ENCODE measurements at places on chromosomes 4 and X.

DNA sequence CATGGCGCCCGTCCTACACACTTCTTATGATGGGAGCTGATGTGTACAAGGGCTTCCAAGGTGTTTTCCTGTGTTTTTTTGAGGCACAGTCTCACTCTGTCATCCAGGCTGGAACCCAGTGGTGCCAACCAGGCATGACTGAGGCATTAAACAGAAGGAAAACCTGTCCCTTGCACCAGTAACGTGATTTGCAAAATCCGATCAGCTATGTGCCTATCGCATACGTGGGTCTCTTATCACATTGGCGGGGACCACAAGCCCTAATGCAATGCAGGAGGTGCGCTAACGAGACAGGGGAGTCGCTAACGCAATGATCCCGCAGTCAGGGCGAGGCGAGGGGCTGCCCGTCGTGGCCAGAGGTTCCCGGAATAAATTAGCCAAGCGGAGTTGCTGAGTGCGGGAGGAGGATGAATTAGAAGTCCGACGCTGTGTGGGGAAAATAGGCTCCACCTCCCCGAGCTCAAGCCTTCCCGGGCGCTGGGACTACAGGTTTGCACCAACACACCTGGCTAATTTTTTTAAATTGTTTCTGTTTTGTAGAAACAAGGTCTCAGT lies 162.7 kb downstream of the SHOX start:
- DNase-seq = no peak

GRCh38 chr4:73922766-73923630 lies 53.8 kb downstream of the CXCL1 start:
- no peak for DNase-seq

- DNase-seq = no peak
Observed at GRCh38 chr4:24764345-24764744, 31.0 kb upstream of the SOD3 start.

- DNase-seq = no peak
Observed at GRCh38 chrX:39479856-39480255, 617.9 kb downstream of the BCOR start.

DNA sequence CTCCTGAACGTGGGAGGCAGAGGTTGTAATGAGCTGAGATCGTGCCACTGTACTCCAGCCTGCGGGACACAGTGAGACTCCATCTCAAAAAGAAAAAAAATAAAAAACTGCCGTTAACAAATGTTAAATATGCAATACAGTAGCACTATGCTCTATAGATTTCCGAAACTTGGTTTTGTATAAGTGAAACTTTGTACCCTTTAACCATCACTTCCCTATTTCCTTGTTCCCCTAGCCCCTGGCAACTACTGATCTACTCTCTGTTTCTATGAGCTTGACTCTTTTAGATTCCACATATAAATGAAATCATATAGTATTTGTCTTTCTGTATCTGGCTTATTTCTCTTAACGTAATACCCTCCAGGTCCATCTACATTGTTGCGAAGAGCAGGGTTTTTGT lies 74.1 kb downstream of the TAB3 start:
- no peak for DNase-seq

DNA sequence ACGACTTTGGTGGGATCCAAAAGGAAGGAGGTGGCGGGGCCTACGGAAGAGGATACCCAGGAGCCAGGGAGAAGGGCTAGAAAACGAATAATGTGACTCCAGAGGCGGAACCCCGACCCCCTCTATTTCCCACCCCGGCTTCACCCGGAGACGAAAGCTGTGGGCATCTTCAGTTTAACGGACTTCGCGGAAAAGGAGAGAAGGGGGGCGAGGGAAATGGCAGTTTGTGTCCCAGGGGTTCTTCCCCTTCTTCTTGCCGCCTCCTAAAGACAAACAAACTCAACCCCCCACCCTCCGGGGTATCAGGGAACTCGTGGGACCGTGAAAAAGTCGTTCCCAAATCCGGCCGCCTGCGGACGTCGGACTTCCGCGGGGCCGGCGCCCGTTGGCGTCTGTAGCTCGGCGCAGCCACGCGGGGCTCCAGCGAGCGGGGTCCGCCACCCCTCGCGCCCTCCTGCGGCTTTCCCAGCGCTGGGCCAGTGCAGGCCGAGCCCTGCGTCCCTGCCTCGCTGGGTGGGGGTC lies 3.6 kb upstream of the LEF1 start:
- DNase-seq = no peak

DNA sequence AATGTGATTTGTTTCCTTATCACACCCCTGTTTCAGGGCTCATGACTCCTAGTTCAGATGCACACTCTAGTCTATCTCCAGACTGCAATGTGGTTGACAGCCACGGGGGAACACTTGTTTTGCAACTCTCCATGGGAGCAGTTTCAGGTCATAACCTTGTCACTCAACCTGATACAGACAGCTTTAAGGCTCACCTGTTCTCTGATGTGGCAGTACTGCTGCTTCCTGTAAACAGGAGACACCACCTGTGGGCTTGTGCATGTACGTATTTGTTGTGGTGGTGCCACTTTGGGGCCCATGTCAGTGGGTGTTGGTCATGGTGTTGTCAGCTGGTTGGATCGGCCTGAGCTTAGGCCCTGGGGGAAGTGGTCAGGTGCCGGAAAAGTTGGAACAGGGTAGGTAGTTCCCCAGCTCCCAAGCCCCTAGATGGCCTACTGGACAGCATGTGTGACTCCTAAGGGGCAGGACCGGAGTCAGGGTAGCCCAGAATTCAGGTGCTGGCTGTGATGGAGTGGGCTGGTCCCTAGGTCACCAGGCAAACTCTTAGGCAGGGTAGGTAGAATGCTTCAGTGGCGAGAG lies 46.2 kb downstream of the FAM9B start:
- DNase-seq = no peak

DNA sequence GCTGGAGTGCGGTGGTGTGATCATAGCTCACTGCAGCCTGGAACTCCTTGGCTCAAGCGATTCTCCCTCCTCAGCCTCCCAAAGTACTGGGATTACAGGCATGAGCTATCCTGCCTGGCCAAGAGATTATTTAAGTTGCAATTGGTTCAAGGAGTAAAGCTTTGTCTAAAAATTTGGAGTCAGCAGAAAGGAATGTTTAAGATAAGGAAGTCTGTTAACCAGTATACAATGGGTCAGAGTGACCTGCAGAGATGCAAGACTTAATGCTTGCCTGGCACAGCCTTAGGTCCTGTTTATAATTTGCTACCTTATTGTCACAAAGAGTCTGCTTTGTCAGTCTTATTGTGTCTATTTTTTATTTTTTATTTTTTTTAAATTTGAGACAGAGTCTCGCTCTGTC lies 826.2 kb downstream of the NLGN4X start:
- DNase-seq = no peak

DNA sequence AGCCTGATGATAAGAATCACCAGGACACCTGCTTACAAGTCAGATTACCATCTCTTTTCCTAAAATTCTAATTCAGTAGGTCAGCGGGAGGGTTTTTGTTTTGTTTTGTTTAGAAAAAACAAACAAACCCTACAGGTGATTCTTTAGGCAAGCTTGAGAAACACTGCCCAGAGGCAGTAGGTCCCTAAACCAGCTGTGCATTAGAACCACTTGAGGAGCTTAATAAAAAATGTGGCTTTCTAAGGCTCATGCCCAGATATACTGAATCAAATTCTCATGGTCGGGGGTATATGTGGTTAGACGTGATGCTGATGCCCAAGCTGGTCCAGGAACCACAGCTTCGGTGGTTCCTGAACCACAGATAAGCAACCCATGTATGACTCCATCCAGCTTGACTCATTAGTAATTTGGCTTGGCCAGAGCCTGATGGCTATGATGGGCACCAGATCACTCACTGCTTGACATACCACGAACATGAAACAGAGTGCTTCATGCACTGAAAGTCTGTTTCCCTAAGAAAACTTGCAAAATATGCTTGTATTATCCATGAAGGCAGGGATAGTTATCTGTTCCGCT lies 338.1 kb upstream of the F9 start:
- no peak for DNase-seq

DNA sequence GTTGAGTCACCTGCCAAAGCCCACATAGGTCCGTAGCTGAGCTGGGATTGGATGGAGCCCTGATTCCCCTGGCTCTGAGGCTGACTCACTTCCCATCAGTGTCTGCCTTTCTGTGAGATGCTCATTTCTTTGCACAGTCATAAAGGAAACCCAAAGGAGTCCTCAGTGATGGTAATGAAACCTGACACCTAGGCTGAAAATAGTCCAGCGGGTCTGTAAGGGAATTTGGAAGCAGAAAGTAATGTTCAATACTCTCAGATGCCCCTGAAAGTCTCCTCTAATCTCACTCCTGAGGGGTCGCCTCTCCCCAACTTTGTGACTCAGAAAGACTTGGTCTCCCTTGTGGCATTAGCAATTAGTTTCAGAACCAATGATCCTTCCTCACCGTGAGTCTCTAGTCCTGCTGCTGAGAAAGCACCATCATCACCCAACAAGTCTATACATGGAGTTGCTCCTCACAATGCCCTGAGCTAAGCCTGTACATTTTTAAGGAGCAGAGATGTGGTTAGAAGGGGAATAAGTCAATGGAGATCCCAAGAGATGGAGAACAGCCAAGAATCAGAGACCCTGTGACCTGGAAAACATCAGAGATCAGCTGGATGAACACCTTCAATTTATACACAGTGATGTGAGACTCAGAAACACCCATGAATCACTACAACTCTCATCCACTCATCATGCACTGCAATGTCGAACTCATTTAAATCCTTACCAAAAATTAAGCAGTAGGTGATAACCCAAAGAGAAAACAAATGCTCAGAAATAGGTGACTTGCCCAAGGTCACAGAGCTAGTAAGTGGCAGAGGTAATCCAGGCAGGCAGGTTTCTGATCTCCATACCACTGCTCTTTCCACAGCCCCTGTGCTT lies 219.0 kb upstream of the CPEB2 start:
- no peak for DNase-seq

DNA sequence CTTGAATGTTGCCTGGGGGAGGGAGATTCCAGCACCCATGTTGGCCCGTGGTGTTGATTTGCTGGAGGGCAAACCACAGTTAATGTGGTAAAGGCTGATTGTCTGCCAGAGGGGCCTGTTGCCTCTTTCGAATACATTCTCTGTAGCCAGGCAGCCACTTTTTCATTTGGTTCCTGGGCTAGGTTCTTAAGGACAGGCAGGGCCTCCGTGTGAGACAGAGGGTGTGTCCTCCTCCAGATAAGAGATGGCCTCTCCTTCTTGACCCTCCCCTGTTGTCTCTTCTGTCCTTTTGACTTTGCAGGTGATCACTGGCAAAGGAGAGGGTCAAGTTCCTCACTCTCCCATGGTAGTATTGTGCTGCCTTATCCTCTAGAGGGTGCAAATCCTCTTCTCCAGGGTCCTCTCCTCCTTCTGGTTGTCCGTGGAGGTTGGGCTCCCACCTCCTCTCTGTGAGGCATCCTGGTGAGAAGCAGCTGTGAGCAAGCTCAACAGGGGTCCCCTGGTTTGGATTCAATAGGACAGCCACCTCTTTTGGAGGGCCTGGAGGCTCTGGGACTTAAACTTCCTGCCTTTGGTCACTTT lies 44.9 kb downstream of the ZNF182 start:
- DNase-seq = peak; percentile 21

DNA sequence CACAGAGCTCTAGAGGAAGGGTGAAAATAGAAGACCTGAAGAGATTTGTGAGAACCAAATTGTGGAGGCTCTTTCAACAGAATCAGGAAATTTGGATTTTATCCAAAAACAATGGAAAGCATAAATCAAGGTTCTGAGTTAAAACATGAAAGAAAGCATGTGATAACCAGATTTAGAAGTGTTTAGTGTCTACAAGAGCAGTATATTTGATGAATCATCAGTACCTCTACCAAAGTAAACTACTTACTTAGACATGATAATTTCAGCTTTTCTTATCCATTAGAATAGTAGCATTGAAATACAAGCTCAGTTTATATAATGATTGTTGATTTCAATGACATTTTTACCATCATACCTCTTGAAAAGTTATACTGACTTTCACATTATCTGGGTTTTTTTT lies 25.9 kb upstream of the INTU start:
- DNase-seq = no peak

DNA sequence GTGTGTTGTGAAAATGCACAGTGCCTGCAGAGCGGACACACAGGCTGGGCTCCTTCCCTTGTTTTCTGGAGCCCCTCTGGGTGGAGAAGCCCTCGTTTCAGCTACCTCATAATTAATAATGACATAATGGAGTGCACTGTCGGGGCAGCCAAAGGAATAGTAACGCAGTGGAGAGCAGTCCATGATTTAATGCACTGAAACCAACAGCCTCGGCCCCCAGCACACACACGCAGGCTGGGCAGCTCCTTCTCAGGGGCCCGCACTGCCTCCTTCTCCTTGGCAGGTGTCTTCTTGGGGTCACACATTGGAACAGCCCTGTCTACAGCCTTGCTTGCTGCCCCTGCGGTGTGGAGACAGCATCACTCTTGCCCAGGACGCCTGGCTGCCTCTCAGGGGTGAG lies 89.2 kb downstream of the DCTD start:
- no peak for DNase-seq

DNA sequence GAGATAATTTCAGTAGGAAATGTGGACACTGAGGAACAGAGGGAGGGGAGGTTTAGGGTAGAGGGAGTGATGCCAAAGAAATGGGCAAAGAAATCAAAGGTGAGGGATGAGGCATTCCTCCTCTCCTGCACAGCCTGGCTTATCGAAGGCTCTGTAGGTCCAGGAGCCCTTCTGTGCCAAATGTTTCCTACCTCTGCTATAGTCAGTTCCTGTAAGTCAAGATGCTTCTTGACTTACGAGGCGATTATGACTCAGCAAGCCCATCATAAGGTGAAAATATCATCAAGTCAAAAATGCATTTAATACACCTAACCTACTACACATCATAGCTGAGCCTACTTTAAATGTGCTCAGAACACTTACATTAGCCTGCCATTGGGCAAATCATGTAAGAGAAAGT lies 60.0 kb upstream of the ARHGAP24 start:
- DNase-seq = no peak

GRCh38 chr4:150723727-150724411 lies 141.9 kb downstream of the MAB21L2 start:
- DNase-seq = no peak

DNA sequence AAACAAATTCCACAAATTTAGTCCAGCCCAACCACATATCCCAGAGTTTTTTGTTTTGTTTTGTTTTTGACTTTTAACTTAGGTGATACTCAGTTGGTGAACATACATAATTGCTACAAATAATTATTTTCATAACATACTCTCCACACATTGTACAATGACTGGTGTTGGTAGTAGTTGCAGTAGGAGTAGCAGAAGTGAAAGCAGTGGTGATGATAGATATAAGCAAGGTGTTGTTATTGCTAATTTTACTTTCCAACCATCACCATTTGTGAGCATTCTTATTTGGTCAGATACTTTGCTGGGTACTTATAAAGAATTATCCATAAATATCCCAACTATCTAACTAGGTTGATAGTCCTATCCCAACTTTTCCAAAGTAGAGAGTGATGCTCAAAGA lies 47.3 kb downstream of the ARHGAP24 start:
- DNase-seq = no peak

DNA sequence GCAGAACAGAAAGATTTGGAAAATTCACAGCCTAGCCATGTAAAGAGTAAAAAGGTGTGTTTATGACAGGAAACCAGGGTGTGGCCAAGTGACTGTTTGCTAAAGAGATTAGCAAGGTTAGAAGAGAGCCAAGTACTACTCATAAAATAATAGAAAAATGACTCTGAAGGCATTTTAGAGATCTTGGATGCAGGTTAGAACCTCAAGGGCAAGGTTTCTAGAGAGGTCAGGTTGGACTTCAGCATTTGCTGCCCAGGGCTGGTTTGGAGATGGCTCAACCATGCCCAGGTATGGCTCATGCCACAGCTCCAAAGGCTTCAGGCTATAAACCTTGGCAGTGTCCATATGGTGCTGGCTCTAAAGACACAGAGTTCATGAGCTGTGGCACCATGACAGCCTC lies 40.6 kb upstream of the ADGRA3 start:
- no peak for DNase-seq
